IMR-90 (cell line): ENCODE measurements at places on chromosomes 5 and 9. TPM values are rescaled to one million over a fixed set of nuclear protein-coding genes. Genes with fewer than 3 reads are reported as not detected.

The SPATA6L gene
- 0.18 and 0.28 TPM in 2 replicates for total RNA-seq

The FAM151B gene
- 2.8 and 2.9 TPM in 2 replicates for total RNA-seq

The TXNDC8 gene
- total RNA-seq, result not detected in 2 replicates

The LCN12 gene
- total RNA-seq, result not detected in 2 replicates

The GZMA gene
- not detected in 2 replicates for total RNA-seq

The WDR38 gene
- not detected in 2 replicates for total RNA-seq

- DNase-seq, result no peak
Observed at GRCh38 chr9:36881743-36882441, 152.2 kb downstream of the PAX5 start.

DNA sequence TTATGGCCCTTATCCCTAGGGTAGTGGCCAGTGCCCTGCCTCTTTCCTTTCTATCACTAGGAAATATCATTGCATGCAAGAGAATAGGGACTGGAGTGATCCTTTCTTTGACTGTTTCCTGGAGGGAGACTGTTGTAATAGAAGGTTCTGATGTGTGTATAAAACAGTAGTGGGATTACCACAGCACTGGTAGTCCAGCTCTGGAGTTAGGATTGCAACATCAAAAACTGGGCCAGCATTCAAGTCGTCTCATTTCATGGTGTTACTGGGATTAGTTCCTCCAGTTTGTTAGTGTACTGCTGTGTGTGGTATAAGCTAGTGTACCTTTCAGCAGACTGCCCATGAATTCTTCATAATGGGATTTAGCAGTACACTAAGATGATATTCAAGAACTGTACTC, 45.8 kb downstream of the KIAA1958 start:
- DNase-seq, result peak; percentile 80

DNA sequence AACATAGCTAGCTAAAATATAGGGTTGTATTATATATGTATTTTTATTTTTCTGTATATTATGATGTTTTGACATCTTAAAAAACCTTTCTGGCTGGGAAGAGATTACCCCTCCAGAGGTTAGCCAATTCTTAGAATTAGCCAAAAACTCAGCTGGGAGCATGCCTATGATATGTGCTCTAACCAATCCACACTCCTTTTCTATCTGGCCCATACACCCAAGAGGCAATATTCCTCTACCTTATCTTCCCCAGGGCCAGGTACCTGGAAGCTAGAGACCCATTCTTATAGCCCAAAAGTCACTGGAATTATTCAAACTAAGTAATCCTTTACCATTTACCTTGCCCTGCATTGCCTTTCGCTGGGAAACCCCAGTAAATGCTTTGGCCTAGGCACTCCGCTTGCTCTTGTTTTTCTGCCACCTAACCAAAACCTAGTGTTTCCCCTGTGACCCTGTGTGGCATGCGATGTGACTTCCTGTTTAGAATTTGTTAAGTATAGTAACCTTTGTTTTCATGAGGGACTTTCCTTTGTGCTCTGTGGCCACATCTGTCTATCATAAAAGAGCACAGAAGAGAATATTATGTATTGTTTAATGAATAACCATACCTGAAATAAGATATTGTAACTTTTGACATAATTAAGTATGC, 37.4 kb downstream of the CSNK1G3 start:
- no peak for DNase-seq

GRCh38 chr5:149640350-149640999, 59.2 kb downstream of the ARHGEF37 start:
- no peak for DNase-seq

- no peak for DNase-seq
Observed at GRCh38 chr9:101569741-101570501, 24.8 kb downstream of the PPP3R2 start.

DNA sequence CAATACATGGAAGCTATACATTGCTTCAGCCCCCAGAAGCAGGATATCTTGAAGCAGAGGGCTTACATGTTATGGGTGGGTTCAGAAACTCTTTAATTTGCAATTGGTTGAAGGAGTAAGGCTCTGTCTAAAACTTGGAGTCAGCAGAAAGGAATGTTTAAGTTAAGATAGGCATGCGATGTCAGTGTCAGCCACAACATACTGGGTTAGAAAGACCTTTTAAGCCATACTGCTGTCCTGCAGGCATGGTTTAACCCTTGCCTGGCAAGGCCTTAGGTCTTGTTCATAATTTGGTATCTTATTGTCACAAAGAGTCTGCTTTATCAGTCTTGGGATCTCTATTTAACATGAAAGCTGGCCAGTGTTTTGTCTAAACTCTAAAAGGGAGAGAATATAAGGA, 1619.6 kb upstream of the WWC1 start:
- no peak for DNase-seq

- DNase-seq, result no peak
Observed at GRCh38 chr5:128480906-128481633, 57.0 kb downstream of the FBN2 start.
